NCI-H1105 (cell line): ENCODE measurements at places on chromosomes 6 and 20.

DNA sequence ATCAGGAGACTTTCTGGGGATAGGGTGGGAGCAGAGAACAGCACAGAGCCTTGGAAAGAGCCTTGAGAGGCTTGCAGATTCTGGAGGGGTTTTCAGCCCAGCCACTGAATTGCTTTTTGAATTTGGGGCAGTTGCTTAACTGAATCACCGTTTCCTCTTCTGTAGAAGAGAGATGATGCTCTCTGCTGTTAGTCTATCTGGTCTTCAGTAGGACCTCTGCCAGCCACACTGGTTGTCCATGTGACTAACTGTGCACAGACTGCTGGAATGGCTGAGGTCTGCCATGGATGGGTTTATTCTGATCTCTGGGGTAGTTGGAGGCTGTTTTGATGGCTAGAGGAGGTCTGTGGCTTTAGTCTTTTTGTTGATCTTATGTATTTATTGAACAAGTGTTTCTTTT is 21.4 kb upstream of the PRDM1 start:
- DNase-seq, result no peak

- peak; percentile 79 for DNase-seq
These were observed 11.3 kb upstream of the TMEM181 start for GRCh38 chr6:158548418-158549161.

DNA sequence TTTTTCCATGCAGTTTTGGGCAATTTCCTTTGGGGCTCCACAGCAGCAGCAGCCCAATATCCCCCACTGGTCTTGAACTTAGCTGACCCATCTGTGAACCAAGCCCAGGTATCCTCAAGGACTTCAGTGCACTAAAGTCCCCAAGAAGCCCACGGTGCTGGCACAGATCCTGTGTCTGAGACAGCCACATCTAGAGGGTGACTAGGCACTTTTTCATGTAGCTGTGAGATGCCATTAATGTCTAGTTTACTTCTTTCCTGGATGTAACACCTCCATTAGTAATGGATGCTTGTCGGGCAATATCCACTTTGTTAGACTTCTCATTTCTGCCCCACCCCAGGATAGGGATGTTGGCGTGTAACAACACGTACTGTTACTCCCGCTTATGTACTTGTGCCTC is 176.2 kb upstream of the PROKR2 start:
- DNase-seq, result no peak

DNA sequence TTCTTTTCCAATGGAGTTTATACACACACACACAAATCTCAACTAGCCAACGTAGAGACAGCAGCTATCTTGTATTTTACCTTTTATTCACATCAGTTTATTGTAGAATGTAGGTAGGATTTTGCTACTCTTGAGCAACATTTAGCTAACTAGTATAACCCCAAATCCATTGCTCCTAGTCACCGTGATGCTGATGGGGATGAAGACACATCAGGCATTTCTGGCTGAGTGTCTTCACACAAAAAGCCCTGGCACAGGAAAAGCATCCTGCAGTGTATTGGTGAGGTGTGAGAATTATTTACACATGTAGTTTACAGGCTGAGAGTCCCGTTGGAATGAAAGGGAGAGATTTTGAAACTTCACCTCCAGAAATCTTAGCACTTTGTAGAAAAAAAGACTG is 65.9 kb upstream of the FBXL4 start:
- DNase-seq, result no peak

- no peak for DNase-seq
These were observed 22.7 kb downstream of the GPR63 start for GRCh38 chr6:96814625-96815024.

DNA sequence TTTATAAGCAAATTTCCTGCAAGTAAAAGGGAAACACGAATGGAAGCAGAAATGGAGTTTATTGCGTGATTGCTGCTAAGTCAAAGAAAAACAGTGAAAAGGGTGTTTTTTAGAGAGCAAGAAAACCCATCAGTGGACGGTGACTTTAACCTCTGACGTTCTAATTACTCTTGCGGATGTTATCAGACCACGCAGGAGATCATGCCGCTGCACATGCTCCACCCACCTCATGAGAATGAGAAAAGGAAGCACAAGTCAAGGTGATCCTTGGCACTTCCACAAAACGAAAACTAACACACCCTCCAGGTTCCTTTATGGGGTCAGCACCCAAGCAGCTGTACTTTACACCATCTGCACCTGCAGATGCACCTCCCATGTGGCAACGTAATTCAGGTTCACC is 45.0 kb downstream of the LYRM4 start:
- DNase-seq, result no peak

GRCh38 chr20:5430670-5431069 is 113.9 kb upstream of the PROKR2 start:
- no peak for DNase-seq

GRCh38 chr6:36698871-36699271 is 1.2 kb downstream of the RAB44 start:
- no peak for DNase-seq

DNA sequence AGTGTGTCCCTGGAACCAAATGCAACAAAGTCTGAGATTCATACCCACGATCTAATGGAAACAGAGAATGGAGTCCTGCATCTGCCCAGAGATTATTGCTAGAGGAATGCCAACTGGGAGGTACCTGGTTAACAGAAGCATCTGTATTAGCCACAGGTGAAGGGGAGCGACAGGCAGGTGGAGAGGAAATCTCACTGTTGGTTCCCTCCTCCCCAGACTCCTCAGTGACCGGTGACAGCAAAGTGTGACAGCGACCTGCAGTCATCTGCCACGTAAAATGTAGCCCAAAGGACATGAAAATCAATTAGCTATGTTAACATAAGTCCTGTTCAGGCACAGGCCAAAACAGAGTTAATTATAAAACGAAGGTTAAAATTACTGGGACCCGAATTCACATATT is 336.6 kb downstream of the SYNE1 start:
- no peak for DNase-seq

DNA sequence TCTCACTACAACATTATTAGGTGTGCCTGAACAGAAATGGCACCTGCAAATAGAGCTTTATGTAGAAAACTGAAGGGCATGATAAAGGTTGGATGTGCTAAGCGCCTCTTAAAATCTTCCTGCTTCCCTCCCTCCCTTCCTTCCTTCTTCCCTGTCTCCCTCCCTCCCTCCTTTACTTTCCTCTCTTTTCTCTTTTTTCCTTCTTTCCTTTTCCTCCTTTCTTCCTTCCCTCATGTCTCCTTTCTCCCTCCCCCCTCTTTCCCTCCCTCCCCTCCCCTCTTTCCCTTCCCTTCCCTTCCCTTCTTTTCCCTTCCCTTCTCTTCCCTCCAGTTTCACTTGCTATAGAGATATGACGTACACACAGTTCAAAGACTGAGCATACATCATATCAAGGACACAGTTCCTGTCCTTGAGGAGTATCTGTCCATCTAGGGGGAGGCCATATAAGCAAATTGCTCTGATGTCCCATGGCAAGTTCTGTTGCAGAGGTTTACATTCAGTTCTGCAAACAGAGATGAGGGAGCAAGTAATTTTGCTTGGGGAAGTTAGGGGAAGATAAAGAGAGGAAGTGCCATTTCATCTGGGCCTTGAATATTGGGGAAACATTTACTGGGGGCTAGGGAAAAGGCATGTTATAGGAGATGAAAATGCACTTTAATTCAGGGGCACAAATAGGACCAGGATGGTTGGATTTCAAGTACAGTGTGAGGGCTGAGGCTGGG is 79.0 kb upstream of the EEF1E1 start:
- no peak for DNase-seq

DNA sequence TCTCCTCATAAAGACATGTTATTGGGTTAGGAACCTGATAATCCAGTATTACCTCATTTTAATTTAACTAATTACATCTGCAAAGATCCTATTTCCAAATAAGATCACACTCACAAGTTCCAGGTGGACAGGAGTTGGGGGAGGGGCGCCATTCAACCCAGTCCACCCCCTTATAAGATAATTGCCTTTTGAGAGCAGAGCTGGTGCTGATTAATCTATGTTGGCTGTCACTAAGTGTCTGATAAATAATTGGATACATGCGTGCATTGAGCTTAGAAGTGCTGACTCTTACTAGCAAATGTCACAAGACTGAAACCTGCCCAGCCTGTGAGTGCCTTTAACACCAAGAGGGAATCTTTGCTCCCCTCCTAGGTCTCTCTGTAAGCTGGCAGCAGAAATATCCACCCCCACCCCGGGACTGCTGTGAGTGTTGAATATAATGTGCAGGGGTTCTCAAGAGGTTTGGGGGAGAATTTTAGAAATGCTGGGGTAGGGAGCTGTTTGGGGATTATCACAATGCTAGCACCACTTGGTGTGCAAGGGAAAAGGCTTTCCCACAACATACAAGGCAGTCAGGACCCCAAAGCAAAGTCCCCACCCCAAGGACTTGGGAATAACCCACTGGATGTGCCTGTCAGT is 87.5 kb downstream of the ANKRD60 start:
- DNase-seq, result no peak

DNA sequence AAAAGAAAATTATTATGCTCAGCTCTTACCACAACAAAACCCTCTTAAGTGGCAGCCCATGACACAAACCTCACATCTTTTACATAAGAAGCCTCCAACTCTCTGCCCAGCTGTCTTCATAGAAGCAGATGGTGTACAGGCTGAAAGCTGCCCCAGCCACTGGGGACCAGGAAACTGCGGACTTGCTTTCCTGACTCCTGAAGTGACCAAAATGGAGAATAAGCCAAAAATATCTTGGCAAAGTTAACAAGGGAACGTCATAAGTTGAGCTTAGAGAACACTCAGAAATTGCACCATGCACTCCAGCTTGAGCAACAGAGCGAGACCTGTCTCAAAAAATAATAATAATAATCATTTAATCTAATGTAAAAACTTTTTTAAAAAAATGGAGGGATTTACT is 160.3 kb upstream of the CDYL start:
- no peak for DNase-seq

GRCh38 chr6:145112711-145113148 is 622.6 kb downstream of the EPM2A start:
- no peak for DNase-seq

DNA sequence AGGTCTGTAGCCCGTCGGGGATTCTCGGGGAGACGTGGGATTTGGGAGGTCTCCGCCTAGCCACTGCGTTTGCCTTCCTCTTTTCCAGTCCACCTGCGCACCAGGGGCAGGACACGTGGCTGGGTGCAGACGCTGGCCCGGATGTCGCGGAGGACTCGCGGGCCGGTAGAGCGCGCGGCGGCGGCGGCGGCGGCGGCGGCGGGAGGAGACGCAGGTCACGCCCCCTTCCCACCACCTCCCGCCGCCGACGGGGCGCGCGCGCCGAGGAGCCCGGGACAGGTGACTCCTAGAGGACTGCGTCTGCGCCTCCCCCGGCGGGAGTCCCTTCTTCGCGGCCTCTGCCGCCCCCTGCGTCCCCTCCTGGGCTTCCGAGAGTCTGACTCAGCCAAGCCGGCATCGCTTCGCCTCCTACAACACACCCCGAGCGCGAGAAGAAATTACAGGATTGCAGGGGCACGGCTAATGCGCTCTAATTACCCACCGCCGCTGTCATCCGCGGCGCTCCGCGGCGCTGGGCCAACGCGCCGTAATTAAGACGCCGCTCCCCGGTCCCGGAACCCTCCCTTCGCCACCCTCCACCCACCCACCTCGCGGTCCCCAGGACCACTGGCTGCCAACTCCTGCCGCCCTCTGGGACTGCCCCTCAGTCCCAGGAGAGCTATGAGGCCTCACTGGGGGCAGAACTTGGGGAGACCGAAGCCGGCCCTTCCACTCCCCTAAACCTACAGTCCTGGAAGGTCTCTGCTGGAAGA is 124.5 kb downstream of the MRPL14 start:
- no peak for DNase-seq

DNA sequence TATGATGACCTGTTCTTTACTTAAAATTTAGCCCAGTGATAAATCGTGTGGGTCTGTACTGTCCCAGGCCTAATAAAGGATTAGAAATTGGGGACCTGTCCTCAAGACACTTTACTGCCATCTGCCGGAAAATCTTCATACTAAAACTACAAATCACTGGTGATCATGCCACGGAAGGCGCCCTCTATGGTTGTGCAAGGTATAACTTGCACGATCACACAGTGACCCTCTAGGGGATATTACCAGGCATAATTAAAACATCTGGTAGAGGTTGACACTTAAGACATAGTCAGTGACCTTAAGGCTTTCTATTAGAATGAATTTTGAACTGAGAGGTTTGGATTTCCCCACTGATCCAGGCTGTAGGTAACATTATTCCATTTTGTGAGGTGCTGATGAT is 172.6 kb downstream of the BMP2 start:
- no peak for DNase-seq

DNA sequence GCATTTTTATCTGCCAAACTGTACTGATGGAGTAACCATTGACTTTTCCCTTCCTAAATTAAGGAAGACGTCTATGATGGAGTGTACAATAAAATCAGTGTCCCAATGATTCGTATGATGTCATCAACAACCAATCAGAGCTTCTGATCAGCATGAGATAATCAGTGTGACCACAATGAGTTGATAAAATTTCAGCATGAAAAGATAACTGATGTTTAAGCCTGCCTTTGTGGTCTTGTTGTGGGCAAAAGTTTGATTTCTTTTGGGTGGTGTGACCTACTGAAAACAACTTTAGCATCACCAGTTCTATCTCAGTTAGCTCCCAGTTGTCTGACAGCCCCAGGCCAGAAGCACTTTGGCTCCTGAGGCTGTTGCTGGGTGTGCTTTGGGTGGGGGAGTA is 3.3 kb downstream of the PCIF1 start:
- DNase-seq, result no peak

- no peak for DNase-seq
These were observed 60.7 kb upstream of the GJE1 start for GRCh38 chr6:142071981-142072380.

DNA sequence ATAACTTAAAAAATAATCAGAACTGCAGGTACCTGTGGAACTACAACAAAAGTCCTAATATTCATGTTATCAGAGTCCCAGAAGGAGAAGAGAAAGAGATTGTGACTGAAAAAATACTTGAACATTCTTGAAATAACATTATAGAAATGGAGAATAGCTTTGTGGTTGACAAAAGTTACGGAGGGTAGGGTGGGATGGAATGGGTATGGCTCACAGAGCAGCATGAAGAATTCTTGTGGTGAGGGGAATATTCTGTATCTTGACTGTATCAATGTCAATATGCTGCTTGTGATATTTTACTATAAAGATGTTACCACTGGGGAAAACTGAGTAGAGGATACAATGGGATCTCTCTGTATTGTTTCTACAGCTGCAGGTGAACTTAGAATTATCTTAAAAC is 122.5 kb downstream of the DST start:
- DNase-seq, result no peak

- no peak for DNase-seq
These were observed 9.7 kb downstream of the PTCHD4 start for GRCh38 chr6:48101290-48101689.

GRCh38 chr6:83429857-83430610 is 817 bp downstream of the ME1 start:
- DNase-seq, result no peak

DNA sequence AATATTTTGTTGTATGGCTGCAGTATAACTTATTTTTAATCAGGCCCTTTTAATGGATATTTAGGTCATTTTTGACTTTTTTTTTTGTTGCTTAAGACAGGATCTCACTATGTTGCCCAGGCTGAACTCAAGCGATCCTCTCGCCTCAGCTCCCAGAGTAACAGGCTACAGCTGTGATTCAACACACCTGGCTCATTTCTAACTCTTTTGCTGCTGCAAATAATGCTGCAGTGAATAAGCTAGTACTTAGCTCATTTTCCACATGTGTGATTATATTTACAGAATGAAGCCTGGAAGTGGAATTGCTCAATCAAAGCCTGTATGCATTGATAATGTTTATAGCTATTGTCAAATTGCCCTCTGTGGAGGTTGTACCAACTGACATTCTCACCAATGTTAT is 1.1 kb downstream of the GTSF1L start:
- DNase-seq, result no peak

- DNase-seq, result no peak
These were observed 44.2 kb downstream of the PLCG1 start for GRCh38 chr20:41181567-41181966.
